IMR-90 (cell line): ENCODE measurements at places on chromosomes 5 and 9. TPM values are rescaled to one million over a fixed set of nuclear protein-coding genes. Genes with fewer than 3 reads are reported as not detected.
A peak's percentile ranks its signal among the peaks of the same experiment; 100 is the strongest.

- DNase-seq, result no peak
These were observed 8.9 kb downstream of the CFAP95 start for GRCh38 chr9:69829484-69829883.

DNA sequence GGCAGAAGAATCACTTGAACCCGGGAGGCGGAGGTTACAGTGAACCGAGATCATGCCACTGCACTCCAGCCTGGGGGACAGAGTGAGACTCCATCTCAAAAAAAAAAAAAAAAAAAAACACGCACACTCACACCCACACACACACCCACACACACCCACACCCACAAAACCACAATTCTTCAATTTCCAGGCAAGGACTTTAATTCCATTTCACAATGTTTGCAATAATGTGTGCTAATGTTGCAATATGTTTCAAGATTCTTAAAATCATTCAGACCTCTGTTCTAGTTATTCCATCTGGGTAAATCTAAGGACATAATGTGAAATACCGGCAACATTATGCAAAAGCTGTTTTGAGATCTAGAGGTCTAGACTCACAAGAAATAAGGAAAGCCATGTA, 28.3 kb downstream of the CCDC69 start:
- no peak for DNase-seq

GRCh38 chr5:79318935-79319614, 83.1 kb downstream of the JMY start:
- DNase-seq, result peak; percentile 99

DNA sequence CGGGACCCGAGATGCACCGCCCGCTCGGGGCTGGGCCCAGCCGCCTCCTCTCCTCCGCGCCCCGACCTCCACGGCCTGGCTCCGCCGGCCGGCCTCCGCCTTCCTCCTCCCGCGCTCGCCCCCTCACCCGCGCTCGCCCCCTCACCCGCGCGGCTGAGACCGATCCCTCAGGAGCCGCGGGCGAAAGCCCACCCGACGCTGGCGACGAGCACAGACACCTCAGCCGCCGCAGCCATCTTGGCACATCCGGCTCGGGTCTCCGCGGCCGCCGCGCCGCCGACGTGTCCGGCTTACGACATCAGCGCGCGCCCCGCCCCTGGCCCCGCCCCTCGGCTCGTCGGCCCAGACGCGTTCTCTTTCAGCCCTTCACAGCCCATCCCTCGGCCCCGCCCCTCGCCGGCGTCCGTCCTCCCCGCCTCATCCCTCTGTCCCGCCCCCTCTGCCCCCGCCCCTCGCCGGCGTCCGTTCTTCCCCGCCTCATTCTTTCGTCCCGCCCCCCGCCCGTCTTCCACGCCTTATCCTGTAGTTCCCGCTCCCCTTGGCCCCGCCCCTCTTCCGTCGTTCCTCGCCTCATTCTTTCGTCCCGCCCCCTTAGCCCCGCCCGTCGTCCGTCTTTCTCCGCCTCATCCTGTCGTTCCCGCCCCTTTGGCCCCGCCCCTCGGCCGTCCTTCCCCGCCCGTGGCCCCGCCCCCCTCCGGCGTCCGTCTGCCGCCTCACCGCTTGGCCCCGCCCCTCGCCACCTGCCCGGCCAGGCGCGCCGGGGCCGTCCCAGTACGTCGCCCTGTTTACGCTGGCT, at the start of gene SEC16A:
Gene SEC16A, minus strand, starts transcription at position 248 of the 796 bp plus-strand sequence. CDS start 5,425 bp downstream, outside the sequence.
- peak; percentile 97 for DNase-seq

- DNase-seq, result no peak
These were observed 441.5 kb upstream of the CDH9 start for GRCh38 chr5:27479859-27480258.

GRCh38 chr5:130331332-130331731, 427.1 kb downstream of the CHSY3 start:
- DNase-seq, result no peak

Gene SPINK6
- total RNA-seq, result not detected in 2 replicates

Gene ZDHHC11B
- total RNA-seq, result not detected in 2 replicates

DNA sequence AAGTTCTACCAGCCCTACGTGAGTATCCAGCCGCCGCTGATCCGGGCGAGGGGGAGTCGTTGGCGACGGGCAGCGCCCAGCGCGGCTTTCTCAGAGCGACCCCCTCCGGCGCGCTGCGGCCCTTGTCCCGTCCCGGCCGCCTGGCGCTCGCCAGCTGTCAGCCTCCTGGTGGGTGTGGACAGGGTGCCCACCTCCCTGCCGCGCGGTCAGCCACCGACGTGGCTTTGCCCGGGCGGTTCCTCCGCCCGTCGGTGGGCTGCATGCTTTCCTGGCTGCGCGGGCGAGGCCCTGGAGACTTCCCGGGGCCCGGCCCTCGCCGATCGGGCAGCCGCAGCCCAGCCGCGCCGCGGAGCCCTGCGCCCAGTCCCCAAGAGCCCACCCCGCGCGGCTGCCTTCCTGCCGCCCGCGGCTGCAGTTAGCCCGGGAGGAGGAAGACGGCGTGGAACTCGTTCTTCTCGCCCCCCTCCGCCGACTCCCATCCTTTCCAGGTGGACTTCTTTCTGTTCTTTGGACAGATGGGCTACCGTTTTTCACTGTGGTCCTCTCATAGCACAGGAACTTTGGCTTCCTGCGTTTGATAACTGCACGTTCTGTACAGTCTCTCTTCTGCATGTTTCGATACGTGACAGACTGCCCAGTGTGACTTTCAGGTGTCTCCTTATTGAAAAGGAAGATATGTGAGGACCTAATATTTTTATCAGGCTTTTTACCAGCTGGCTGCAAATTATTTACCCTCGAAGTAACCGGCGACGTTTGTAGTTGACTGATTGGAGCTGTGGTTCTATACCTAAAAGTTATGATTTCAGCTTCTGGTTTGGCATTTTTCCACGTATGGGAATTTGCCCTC, 577 bp downstream of the AP3S1 start:
- DNase-seq, result no peak

Gene IRX1
- total RNA-seq, result not detected in 2 replicates
